ENCODE measurements at places on chromosomes 1 and 21.

DNA sequence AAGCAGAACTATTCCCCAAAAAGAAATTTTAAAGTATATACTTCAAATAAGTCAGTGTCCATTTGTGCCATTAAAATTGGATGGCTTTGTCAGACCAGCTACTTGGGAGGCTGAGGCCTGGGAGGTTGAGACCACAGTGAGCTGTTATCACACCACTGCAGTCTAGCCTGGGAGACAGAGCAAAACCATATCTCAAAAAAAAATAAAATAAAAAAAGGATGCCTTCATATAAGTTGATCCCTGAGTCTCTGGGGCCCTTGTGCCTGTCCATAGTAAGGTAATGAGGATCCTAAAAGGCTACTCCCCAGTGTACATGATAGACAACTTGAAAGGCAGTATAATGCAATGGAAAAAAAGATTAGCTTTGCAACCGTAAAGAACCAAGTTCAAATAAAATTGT is 81.2 kb upstream of the BARHL2 start:
- DNase-seq: no peak

- DNase-seq: no peak
These were observed 1.5 kb downstream of the KCNA3 start for GRCh38 chr1:110673197-110673701.

GRCh38 chr1:41296506-41296905 is 54.4 kb upstream of the SCMH1 start:
- no peak for DNase-seq

GRCh38 chr1:116096013-116096618 is 15.1 kb upstream of the MAB21L3 start:
- DNase-seq: no peak

GRCh38 chr1:85153149-85153891 is 47.5 kb downstream of the SYDE2 start:
- no peak for DNase-seq

DNA sequence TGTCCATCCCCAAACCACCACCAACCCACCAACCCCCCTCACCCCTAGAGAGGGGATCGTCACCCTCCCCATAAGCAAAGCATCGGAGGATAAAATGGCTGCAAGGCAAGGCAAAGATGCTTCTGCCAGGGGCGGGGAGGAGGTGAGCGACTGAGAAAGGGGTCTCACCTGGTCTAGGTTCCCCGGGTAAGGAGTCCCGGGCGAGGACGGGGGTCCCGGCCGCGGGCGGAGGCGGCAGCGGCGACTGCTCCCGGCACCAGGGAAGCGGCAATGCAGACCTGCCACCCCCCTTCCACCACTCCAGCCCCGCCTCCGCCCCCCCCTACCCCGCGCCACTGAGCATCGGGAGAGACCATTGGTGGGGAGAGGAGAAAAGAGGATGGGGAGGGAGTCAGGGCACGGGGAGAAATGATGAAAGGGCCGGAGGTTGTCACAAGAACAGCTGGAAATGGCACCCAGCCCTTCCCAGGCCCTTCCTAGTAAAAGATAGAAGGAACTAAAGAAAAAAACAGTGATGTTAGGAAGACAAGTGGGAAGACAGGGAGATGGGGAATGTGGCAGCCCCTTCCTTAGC is at the start of gene SV2A:
SV2A (minus strand) TSS at position 274 of the 574 bp plus-strand sequence. CDS start 4,004 bp downstream, outside the sequence.
- peak; percentile 19 for DNase-seq

DNA sequence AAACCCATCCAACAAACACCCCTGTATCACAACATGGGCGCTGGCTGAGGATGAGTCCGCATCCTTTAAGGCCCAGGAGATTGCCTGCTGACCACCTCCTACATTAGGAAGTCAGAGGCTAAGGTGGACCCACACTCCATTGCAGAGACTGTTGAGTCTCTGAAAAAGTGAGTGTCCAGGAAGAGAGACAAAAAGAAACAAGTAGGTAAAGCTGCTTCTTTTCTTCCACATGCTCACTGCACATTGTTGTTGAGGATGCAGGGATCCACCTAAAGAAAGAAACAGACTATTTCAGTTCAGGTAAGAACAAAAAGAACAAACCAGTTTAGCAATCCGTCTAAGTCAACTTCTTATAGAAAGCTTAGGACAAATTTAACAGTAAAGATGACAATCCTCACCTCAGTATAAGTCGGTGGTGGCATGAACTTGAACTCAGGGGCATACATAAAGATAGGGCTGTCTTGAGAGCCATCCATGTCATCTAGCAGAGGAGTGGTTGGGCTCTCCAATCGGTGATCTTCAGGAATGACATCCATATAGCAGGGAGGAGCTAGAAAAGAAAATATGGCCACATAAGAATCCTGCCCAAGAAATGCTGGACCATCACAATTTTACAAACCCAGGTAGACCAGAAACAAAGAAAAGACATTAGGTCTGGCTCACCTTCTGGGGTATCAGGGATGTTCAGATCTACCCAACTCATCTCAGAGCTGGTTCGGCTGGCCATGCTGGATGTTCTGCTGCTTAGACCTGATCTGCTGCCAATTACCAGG is 2.6 kb downstream of the TXNIP start:
- DNase-seq: no peak

- DNase-seq: no peak
These were observed 612.5 kb downstream of the MATN1 start for GRCh38 chr1:30110846-30111245.

DNA sequence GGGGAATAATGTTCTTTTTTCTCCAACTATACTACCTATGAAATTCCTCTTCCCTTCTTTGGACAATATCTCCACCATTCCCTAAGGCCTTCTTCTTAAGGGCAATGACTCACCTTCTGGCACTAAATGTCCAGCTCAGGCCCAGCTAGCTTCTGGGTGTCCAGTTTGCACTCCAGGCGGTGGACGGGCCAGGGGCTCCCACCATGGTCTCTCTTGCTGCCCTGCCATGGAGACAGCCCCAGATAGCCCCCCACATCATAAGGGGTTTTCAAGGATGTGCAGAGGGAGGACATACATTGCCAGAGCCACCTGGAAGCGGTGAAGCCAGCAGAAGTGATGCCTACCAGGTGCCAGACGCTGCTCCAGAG is 43.8 kb downstream of the C1orf198 start:
- no peak for DNase-seq

GRCh38 chr1:241957692-241958494 is at the start of gene BECN2:
Gene BECN2 (plus strand): TSS chr1:241957767. CDS start chr1:241957767, 0 bp downstream.
- no peak for DNase-seq

Data from central memory CD4-positive, alpha-beta T cell (primary cell).